ENCODE measurements at places on chromosomes 2 and 18.

- no peak for DNase-seq
These were observed 194.9 kb downstream of the CTIF start for GRCh38 chr18:48733643-48734253.

GRCh38 chr2:67037655-67038054 lies 359.5 kb upstream of the ETAA1 start:
- DNase-seq = no peak

- no peak for DNase-seq
These were observed 91.6 kb upstream of the RMP24 start for GRCh38 chr18:35880788-35881455.

DNA sequence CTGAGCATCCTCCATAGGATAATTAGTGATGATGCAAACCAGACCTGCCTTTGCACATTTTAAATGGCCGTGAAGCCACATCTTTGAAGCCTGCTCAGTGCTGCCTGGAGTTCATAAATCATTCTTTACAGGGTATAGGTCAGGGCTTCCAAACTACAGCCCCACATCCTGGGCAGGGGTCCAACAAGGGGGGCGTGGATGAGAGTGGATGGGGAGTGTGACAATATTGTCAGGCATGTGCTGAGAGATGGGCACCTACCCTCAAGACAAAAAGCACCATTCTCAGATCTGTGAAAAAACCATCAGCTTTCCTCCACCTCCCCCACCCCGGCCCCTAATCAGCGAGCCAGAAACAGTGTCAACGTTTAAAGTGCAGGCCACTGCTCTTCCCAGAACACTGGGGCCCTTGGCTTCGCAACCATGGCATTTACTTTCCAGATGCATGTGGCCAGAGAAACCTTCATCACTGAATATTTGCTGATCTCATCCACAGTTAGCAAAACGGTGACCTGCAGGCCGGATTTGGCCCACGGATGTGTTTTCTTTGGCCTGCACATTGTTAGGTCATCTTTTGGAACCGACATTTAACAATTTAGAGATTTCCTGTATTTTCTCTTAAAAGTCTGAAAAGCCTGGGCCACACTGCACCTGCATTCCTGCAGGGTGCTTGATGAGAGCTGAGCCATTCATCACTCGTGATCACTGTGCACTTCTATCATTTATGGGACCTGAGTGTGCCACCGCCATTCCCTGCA lies 130.7 kb downstream of the ANKRD44 start:
- DNase-seq = no peak

GRCh38 chr2:36594849-36595248 lies 3.1 kb downstream of the FEZ2 start:
- no peak for DNase-seq

GRCh38 chr18:10164271-10165071 lies 250.7 kb downstream of the VAPA start:
- no peak for DNase-seq

GRCh38 chr18:26438980-26439379 lies 109.4 kb downstream of the KCTD1 start:
- no peak for DNase-seq

DNA sequence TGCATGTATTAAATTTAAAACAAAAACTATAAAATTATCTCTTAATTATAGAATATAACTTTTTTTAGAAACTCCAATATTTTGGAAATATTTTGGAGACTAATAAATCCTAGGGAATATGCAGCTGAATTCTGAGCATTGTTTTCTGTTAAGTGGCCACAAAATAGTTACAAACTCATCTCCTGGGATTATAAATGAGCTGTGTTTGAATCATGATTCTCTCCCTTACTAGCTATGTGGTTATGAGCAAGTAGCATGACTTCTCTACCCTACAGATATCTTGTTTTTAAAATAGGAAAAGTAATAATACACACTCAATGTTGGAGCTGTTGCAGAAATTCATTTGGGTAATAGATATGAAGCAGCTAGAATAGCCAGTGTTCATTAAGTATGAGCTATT lies 137.9 kb upstream of the ITGA4 start:
- no peak for DNase-seq

- DNase-seq = no peak
These were observed 86.3 kb downstream of the ZFP36L2 start for GRCh38 chr2:43139996-43140621.

GRCh38 chr2:69741229-69741574 lies 732 bp upstream of the ANXA4 start:
- DNase-seq = peak; percentile 1

- no peak for DNase-seq
These were observed 191.9 kb upstream of the APCDD1 start for GRCh38 chr18:10262566-10262965.

DNA sequence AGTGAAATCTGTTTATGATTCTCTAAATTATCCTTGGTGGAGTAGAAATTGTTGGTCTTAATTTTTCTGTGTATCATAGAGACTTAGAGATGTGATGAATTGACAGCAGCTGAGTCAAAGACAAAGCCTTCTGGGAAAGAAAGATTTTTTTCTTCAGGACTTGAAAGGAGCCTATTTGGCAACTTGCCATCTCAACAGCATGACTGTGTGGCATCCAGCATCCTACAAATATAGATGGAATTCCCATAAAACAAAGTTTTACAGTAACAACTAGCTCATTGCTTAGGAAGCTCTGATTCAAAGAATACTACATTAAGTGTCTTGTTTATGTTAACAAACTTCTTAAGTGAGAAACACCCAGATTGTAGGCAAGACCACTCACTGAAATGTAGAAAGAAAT lies 79.2 kb upstream of the SETBP1 start:
- no peak for DNase-seq

- no peak for DNase-seq
These were observed 113.1 kb upstream of the RAB12 start for GRCh38 chr18:8496186-8496585.

DNA sequence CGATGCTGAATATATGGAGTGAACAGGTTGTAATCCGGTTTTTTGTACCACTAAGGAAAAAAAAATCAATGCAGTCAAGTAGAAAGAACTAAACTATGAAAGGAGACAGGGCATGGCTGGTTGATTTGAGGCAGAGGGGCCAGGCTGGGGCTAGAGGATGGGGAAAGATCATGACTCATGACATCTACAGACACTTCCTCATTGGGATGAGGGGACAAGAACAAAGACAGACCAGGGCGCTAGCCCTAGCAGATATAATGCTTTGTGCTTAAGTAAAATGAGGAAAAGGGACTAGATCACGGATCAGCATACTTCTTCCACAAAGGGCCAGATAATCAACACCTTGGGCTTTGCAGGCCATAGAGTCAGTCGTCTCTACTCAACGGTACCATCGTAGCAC lies 55.8 kb downstream of the ST6GAL2 start:
- DNase-seq = no peak

GRCh38 chr2:126658905-126659561 lies 3.1 kb downstream of the GYPC start:
- peak; percentile 47 for DNase-seq

GRCh38 chr2:43265001-43265400 lies 38.6 kb upstream of the ZFP36L2 start:
- DNase-seq = no peak

DNA sequence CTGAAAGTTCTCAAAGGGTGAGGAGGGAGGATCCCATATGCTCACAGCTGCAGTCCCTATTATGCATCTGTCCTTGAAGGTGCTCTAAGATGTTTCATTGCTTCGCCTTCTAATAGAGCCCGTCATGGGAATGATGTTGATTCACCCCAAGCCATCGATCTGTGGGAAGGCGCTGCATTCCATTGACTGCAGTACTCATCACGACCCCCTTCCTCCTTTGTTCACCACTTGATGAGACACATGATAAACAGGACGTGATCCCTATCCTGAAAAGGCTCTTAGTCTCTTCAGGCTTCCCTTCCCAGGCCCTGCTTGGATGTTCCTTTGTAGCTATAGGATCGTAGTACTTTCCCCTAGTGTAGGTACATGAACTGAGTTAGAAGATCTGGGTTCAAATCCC lies 181.8 kb downstream of the AGPS start:
- DNase-seq = no peak

- DNase-seq = no peak
These were observed 10.5 kb downstream of the SOCS6 start for GRCh38 chr18:70299393-70299792.

GRCh38 chr2:51071191-51071590 lies 39.3 kb upstream of the NRXN1 start:
- DNase-seq = no peak

DNA sequence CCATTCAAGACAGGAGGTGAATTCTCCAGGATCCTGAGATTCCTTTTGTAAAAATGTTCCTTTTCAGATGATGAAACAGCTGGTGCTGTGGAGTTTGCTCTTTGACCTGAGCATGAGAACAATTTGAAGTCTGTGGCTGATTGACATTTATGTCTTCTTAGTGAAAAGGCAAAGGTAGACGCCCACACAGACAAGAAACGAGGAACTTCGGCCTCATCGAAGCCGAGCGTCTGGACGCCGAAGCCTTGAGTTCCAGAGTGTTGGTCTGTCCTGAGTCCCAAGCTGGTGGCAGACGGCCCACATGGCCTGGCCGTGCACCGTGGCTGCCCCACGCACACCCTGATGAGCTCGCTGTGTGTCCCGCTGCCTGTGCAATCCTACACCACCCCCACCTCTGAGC lies 20.7 kb upstream of the SNTG2 start:
- DNase-seq = no peak

DNA sequence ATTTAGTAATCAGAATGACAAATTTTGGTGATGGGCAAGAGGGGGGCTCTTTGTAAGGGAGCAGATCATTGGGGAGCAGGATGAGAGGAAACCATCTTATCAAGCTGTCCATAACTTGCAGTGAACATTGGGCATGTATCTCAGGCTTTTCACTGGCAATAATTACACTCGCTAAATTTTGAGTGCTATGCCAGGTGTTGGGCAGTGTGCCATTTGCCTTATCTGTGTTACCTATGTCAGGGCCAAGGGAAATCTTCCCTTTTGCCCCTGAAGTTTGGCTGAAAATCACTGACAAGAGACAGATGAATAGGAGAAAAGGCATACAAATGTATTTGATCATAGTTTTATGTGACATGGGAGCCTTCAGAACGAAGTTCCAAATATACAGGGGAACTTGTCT lies 39.0 kb downstream of the NOSTRIN start:
- no peak for DNase-seq

DNA sequence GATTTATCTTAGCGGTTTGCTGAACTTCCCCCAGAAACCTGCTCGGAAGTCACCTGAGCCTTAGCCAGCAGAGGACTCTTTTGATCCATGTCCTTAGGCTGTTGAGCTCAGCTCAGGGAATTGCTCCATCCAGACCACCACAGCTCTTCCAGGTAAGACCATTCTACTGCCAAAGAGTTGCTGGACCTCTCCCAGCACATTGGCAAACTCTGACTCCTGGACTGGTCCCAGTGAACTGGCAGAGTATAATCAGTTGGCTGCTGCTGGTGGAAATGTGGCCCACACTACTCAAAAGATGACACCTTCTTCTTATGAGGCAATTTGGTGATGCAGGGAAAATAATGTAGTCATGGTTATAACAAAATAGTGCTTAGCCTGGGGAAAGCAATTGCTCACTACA lies 308.8 kb upstream of the FIGN start:
- no peak for DNase-seq

- no peak for DNase-seq
These were observed 25.4 kb downstream of the MAP4K4 start for GRCh38 chr2:101722864-101723263.

DNA sequence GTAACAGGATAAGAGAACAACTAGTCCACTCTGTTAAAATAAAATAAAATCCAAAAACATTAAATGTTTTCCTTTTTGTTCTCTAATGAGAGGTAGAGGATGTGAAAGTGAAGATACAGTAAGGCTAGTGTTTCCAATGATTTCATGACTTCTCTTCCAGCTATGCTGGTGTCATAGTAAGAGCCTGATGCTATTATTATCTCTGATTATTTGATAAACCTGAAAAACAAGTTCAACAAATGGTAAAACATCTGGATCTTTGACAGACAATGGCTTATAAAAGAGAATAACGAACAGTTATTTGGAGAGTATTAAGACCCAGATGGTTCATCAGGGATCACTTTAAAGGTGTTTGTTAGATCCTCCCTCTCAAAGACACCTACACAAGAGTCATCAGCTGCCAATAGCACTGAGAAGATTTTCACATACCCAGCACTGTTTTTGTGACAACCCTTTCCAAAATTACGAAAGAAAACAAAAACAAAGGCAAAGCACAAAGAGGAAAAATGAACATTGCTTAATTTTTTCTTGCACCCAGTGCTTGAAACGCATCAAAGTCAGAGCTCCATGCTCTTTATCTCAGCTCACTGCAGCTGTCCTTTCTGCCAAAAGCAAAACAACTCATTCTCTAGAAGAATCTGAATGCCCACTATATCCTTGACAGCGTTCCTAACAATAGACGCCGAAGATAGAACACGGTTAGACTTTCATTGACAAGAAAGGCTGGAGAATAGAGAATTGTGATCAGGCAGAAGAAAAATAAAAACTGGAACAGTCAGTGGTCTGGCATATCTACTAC lies 168.6 kb downstream of the SLC8A1 start:
- no peak for DNase-seq

- no peak for DNase-seq
These were observed 36.2 kb upstream of the NT5C1B start for GRCh38 chr2:18625563-18625962.

Measured in stimulated activated CD8-positive, alpha-beta memory T cell treated with anti-CD3 and anti-CD28 coated beads, Interleukin-7, amount 100 ng/mL, for 4 hours (primary cell).